GM12864 (cell line): ENCODE measurements at places on chromosomes 16 and 17.

DNA sequence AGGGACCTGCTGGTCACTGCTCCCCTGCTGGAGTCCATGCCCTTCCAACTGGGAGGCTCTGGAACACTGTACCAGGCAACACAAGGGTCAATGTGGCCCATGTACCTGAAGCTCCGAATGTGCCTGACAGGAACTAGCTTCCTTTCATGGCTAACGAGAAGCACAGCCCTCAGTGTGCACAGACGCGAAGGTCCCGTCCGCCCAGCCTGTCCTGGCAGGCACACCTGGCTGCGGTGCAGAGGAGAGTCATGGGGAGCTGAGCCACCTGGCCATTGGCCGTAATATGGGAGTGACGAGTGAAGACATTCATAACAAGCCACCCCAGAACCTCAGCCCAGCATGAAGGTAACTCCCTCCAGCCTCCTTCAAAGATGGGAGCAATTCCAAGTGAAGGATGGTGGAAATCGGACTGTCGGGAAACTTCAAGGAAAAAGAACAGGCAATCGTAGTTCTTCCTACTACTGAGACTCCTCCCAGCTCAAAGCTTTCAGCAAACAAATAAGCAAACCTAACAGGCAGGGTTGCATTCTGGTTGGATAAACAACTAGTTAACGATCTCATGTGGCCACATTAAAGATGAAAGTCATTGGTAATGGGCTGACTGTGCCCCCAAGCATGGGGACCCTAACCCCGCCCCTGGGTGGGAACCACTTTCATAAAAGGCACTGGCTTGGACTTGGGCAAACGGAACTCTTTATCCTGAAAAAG is 13.2 kb downstream of the TMEM11 start:
- no peak for DNase-seq

DNA sequence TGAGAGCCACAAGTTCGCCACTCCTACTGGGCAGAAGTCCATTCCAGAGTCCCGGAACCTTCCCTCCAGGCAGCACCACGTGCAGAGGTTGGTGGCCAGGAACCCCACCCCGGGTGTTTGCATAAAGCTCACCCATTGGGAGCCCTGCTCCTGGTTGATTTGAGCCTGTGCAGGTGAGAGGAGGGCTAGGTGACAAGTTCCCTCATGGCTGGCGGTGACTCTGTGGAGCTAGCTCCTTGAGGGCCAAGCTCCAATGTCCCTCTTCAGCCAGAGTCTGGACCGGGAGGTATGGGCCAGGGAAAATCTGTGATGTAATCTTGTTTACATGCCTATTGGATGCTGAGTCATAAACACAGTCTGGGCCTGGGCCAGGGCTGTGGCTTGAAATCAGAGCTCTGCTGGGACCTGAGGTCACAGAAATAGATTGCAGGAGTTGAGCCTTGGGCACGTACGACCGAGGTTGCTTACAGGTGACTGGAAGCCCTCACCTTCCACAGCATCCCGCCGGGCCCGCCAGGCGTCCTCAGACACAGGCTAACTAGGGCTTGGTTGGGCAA is 118.9 kb downstream of the AATF start:
- DNase-seq, result no peak

GRCh38 chr17:28540231-28540630 is 12.2 kb downstream of the UNC119 start:
- DNase-seq, result no peak

- no peak for DNase-seq
These were observed 2.0 kb upstream of the KIFC3 start for GRCh38 chr16:57804111-57804837.

DNA sequence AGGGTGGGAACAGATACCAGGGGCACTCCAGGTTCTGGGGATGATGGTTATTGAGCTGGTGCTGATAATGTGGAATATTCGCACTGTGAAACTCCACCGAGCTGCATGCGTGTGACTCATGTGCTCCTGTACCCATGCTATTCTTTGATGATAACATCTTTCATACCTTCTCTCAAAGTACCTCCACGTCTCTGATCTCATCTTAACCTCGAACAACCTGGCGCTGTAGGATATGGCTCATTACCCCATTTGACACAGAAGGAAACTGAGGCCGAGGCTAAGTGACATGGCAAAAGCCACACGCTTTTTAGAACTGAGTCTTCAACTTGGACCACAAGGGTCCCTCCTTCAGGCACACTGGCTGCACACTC is 30.2 kb upstream of the MRPS23 start:
- DNase-seq, result no peak

- DNase-seq, result no peak
These were observed 248.7 kb downstream of the RBFOX3 start for GRCh38 chr17:79361873-79362771.

DNA sequence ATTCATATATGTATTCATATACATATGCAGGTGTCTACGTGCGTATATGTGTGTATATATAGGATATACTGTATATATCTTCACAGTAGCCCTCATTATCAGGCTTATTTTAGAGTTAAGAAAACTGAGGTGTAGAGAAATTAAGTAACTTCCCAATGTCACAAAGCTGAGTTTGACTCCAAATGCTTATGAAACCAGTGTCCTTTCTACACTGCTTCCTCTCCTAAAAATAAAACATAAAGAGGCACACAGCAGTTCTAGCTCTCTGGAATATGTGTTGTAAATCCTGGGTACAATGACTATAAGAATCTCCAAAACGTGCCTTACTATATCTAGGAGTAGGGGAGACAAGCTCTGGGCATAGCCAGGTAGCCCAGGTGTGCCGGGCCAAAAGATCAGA is 40.0 kb upstream of the CCL1 start:
- no peak for DNase-seq

- no peak for DNase-seq
These were observed 272.8 kb upstream of the XYLT1 start for GRCh38 chr16:17743578-17743977.

DNA sequence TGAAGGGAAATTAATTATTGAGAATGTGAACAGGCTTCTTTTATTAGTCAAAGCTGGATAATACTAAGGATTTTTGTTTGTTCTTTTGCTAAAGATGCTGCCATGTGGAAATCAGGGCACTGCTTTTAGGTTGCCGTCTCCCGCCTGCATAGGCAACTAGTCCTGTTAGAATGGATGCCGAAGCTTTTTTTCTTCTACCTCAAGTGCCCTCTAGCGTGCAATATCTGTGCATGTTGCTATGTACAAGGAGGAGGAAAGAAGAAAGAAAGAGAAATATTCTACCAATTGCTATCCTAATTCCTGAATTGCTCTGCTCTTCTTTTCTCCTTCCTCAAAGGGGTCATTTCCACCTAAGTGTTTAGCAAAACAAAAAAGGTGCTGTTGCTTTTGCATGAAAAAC is 5.2 kb upstream of the CDH8 start:
- no peak for DNase-seq

DNA sequence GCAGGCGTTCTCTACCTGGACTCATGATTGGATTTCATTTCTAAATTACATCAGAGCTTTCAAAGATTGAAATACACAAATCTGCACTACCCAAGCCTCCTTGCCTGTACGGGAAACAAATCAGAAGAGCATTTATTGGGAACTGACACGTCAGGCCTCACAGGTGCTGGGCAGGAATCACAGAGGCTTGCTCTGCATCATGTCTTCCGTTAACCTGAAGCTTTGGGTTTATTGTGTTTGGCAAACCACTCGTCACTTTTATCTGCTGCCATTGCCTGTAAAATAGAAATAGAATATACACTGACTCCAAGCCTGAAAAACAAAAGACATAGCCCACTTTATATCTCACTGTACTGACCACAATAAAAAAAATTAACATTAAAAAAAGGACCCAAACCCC is 7.9 kb upstream of the GEMIN4 start:
- no peak for DNase-seq

DNA sequence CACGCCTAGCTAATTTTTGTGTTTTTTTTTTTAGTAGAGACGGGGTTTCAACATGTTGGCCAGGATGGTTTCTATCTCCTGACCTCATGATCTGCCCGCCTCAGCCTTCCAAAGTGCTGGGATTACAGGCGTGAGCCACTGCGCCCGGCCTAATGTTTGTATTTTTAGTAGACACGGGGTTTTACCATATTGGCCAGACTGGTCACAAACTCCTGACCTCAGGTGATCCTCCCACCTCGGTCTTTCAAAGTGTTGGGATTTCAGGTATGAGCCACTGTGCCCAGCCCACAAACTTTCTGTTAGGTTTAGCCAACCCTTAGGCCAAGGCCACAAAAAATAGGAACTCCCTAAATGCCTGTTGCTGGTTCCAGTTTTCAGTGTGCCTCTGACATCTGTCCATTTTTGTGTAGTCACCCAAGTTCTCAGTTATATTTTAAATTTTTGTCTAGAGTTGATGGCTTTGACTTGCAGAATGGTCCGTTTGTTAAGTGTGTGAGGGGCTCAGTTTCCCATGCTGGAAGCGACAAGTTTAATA is 12.7 kb downstream of the CCL16 start:
- DNase-seq, result no peak

- DNase-seq, result no peak
These were observed 26.9 kb downstream of the TK2 start for GRCh38 chr16:66522816-66523590.

- DNase-seq, result no peak
These were observed 78.4 kb upstream of the GSE1 start for GRCh38 chr16:85534536-85535351.

- no peak for DNase-seq
These were observed 204.1 kb upstream of the CIBAR2 start for GRCh38 chr16:85316321-85316919.

GRCh38 chr16:10971560-10971961 is 27.2 kb downstream of the CLEC16A start:
- DNase-seq, result no peak
